Occipital lobe (tissue), 3 donors: ENCODE measurements at places on chromosomes 16 and 17.

GRCh38 chr17:39600288-39600996 lies 7.3 kb downstream of the NEUROD2 start:
- DNase-seq: no peak

DNA sequence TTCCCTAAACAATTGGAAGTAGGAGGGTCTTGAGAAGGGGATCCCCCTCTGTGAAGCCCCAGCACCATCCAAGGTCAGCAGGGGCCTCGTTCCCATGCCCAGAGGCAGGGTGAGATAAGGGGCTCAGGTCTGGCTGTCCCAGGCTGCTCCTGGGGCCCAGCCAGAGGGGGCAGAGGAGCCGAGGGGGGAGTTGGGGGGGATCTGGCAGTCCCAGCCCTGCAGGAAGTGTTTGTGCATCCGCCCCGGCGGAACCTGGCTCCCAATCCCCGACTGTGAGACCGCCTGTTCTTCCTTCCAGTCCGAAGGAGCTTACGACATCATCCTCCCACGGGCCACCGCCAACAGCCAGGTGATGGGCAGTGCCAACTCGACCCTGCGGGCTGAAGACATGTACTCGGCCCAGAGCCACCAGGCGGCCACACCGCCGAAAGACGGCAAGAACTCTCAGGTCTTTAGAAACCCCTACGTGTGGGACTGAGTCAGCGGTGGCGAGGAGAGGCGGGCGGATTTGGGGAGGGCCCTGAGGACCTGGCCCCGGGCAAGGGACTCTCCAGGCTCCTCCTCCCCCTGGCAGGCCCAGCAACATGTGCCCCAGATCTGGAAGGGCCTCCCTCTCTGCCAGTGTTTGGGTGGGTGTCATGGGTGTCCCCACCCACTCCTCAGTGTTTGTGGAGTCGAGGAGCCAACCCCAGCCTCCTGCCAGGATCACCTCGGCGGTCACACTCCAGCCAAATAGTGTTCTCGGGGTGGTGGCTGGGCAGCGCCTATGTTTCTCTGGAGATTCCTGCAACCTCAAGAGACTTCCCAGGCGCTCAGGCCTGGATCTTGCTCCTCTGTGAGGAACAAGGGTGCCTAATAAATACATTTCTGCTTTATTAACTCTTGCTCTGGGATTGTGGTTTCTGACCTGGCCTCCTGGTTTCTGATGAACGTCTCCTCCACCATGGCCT lies 14.9 kb downstream of the GPRC5C start:
- no peak for DNase-seq

DNA sequence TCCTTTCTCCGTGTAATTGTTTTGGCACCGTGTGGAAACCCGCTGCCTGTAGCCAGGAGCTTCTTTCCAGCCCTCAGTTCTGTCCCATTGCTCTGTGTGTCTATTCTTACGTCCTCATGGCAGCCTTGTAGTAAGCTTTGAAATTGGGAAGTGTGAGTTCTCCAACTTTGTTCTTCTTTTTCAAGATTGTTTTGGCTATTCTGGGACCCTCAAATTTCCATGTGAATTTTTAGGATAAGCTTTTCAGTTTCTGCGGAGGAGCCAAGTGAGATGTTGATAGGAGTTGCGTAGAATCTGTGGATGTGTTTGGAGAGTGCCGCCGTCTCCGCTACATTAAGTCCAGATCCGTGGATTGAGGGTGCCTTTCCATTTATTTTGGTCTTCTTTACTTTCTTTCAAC lies 15.2 kb downstream of the CHMP6 start:
- no peak for DNase-seq

GRCh38 chr17:61393904-61394629 lies 5.6 kb upstream of the TBX2 start:
- no peak for DNase-seq

GRCh38 chr17:78130437-78131101 lies at the start of gene TMC8:
Gene TMC8 (plus strand): TSS chr17:78130771. CDS start chr17:78131589, 818 bp downstream.
- DNase-seq: no peak

GRCh38 chr17:81930142-81931125 lies 2.9 kb upstream of the MAFG start:
- DNase-seq: no peak
